Stimulated activated CD4-positive, alpha-beta T cell treated with anti-CD3 and anti-CD28 coated beads, Interleukin-4, amount 100 ng/mL, for 1 hour (primary cell): ENCODE measurements at places on chromosomes 4 and X.

GRCh38 chrX:47662144-47662657 is 3.2 kb upstream of the UXT start:
- DNase-seq = peak; percentile 38

DNA sequence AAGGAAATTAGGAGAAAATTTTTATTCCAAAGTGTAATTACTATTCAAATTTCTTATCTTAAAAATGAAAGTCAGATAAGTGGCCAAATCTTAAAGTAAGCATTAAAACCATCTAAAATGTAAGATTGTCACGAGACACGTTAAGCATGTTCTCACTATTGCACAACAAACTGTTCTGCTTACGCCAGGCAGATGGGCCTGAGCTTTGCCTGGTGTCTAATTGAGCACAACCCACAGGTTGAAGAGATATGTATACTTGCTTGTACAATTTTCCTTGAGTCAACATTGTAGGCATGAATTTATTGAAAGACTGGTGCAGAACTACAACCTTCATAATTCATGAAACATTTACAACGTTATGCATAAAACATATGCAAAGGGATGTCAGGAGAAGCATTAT is 3.9 kb downstream of the RNF128 start:
- no peak for DNase-seq

DNA sequence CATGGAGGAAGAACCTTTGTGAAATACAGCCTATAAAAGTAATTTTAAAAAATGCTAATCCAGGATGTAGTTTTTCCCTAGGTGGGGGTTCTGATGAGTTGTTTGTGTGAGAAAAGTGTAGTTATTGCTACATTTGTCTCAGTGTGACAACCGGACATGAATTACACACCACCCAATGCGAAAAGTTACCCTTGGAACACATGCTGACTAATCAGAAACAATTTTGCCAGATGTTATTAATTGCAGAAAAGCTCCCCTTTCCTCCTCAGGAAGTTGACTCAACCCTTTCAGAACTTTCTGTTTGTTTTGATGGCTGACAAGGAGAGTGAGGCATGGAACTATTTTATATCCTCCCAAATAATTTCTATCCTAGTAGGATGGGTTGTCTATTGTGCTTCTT is 38.1 kb upstream of the EDA2R start:
- no peak for DNase-seq

- no peak for DNase-seq
These were observed 201.6 kb downstream of the QDPR start for GRCh38 chr4:17310269-17310652.

DNA sequence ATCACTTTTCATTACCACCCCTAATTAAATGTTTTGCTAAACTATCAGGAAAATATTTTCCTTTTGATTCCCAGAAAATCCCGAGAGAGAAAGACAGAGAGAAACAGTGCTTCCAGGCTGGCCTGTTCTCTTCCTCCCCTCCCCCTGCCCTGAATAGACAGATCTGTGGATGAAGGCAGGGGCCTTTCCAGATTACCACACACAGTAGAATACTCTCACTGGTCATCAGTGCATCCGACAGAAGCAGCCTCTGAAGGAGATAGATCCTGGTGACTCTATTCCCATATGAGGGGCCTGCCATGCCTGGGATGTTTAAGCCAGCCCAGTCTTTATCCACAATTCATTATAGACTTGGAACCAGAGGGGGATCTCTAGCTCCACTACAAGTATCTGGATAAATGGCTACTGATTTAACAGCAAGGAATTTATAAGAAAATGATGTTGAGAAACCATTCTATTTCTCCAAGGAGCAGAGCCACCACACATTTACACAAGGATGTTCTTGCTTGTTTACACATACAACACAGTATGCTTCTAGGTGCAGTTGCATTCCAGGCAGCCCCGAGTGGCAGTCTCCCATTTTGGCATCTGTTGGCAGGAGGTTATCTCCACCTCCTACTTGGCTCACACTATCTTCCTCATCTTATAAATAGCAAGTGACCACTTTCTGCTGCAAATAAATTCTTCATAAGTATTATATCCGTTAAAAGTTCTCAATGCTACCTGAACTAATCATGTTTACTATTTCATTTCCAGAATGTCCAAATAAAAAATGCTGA is 115.8 kb downstream of the HS6ST2 start:
- no peak for DNase-seq

DNA sequence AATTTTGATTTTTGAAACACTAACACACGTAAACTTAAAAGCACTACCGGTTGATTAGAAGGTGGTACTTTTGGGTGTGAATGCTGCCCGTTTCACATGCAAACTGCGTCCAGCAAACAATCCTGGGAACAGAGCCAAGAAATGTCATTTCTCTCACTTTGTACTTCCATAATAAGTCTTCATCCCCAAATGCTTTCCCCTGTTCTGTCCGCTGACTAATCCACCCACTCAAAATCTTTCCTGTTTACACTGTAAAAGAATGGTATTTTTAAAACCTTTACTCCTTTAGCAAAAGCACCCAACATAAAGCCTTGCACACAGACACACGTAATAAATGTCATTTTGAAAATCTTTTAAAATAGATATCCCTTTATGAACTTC is 39.1 kb upstream of the PDLIM5 start:
- no peak for DNase-seq

DNA sequence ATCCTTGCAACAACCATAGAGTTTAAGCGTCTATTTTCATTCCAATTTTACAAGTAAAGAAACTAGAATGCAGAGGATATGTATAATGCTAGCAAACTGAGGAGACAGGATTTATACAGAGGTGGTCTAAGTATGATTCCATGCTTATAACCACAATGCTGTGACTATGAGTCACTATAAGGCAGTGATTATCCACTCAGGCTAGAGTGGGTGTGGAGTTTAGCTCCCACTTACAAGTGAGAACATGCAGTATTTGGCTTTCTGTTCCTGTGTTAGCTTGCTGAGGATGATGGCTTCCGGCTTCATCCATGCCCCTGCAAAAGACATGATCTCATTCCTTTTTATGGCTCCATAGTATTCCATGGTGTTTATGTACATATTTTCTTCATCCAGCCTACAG is 41.6 kb upstream of the EDA2R start:
- DNase-seq = no peak

DNA sequence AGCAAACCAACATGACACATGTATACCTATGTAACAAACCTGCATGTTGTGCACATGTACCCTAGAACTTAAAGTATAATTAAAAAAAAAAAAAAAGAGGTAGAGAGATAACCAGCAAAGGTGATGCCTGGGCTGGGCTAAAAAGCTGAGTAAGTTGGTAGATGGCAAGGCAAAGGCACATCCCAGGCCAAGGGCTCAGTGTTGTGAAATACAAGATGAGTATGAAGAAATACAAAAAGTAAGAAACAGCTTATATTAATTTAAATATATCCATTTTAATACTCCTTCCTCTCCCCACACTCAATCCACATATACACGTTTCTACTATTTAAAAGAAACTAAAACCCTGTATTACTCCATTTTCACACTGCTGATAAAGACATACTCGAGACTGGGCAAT is 25.8 kb downstream of the TEC start:
- DNase-seq = no peak

- DNase-seq = no peak
These were observed 3.6 kb downstream of the DCK start for GRCh38 chr4:70997036-70997435.

- DNase-seq = no peak
These were observed 222.4 kb downstream of the APBB2 start for GRCh38 chr4:40991908-40992307.

DNA sequence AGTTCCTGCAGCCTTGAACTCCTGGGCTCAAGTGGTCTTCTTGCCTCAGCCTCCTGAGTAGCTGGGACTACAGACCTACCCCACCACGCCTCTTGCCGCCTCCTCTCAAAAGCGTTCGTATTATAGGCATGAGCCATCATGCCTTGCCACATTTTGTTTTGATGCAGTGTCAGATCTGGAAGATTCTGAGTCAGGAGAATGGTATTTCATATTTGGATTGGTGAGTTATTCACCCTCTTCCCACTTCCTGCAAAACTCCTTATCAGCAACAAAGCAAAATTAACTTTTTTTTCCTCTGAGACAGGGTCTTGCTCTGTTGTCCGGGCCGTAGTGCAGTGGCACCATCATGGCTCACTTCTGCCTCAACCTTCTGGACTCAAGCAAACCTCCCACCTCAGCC is 29.6 kb downstream of the REST start:
- DNase-seq = no peak

GRCh38 chrX:118724775-118725174 is 2.6 kb upstream of the IL13RA1 start:
- DNase-seq = no peak

- DNase-seq = no peak
These were observed 38.6 kb upstream of the TLR3 start for GRCh38 chr4:186030399-186030775.

- no peak for DNase-seq
These were observed 1523.7 kb downstream of the ARAP2 start for GRCh38 chr4:34720571-34720970.

GRCh38 chrX:35741142-35741541 is 57.0 kb upstream of the MAGEB16 start:
- no peak for DNase-seq

DNA sequence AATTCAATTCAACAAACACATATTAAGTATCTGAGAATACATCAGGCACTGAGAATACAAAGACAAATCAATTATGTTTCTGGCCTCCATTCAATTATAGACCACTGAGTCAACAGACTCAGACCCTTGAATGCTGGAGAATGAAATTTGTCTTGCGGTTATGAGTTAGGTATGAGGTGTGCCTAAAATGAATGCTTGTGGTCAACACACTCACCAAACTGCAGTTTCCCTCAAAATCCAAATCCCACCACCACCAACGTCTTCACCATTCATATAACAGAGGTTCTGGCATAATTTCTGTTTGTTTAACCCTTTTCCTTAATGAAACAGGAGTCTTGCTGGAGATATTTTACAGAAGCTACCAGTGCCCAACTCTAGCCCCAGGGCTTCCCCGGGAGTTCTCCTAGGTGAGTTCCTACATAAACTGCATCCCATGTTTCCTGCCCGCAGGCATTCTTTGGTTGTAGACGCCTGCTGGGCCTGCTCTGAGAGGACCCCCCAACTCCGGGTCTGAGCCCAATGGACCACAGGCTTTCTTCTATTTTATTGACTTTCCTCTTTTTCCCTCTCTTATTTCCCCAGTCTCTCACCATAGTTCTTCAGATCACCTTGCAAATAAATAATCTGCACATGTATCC is 119.2 kb downstream of the DDX53 start:
- no peak for DNase-seq

DNA sequence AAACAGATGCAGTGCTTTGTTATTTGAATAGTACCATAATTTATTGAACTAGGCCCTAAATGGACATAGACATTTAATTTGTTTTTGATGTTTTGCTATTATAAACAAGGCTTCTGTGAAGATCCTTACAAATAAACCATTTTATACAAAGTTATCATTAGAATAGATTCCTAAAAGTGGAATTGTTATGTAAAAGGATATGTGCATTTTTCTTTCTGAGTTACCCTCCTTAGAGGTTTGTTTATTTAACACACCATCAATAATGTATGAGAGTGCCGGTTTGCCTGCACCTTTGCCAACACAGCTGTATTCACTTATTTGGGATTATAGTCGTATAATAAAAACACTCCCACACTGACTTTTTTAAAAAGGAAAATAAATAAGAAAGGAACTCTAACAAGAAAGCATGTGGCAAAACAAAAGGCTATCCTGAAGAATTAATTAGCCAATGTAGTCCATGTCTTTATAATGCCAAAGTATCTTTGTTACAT is 84.8 kb downstream of the PAK3 start:
- DNase-seq = no peak

DNA sequence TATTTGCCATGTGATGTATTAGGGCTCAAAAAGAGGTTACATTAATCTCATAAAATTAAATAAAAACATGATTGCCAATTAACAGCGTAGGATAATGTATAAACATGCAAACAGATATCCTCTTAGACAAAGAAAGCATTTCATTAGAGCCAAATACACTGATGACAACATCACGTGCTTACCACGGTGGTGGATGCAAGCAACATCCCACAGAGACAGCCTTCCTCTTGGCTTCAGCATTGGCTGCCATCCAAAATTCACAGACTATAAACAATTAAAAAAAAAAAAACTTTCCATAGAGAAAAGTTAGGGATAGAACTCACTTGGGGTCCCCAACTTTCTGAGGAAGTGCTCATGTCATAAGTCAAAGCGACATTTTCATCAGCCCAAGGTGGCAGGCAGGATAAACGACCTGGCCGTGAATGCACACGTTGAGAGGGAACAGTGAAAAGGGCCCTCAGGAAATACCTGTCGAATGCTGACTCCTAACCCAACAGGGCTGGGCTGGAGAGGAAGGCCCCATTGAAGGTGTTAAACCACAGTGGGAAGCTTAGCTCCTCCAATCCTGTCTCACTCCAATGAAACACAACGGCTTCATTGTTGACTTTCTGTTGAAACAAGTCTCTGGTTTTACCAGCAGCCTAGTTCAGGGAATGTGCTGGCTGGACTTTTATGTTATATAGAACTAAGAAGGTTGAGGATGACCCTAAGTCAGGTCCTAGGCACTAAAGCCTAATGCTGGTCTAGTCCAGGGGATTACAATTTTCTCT is 48.4 kb downstream of the IDS start:
- no peak for DNase-seq

GRCh38 chrX:29691044-29691443 is 524.3 kb upstream of the MAGEB2 start:
- no peak for DNase-seq
